Activated T-cell treated with anti-CD3 and anti-CD28 coated beads, Interleukin-2, amount 50 U/mL, for 4 hours (primary cell): ENCODE measurements at places on chromosomes 16 and 17.

- DNase-seq = no peak
These were observed 51.7 kb upstream of the ALDH3A1 start for GRCh38 chr17:19799796-19800195.

- no peak for DNase-seq
These were observed 51.3 kb downstream of the HS3ST3B1 start for GRCh38 chr17:14352136-14352535.

DNA sequence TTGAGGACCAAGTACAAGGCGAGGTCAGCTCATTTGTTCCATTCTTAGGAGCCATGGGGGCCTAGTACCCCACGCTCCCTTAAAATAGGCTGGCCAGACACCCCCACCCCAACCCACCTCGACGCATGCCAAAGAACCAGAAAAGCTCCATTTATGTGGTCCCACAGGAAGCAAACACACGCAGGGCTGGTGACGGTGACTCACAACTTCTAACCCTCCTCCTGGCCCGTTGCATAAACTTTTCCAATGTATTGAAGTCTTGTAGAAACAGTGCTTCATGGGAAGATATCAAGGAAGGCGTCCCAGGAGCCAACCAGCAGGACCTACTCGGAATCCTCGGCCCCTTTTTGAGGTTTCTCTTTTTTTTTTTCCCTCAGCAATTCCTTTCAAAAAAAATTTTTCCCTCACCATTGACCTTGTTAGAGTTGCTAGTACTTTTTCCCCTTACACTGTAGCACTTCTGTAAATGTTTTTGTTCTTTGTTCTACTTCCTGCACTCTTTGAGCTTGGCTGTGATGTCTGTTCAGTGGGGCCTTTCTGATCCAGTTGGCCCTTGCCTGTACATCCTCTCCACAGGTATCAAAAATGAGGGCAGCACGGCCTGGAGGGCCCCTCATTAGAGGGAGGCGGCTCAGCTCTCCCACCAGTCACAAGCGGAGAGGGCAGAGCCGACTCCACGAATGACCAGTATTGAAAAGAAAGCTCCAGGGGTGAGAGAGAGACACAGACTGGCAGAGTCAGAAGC is 208.3 kb downstream of the RGS9 start:
- peak; percentile 41 for DNase-seq

- DNase-seq = no peak
These were observed 123.8 kb downstream of the DNAH3 start for GRCh38 chr16:21026846-21027245.

GRCh38 chr16:3458852-3459361 is 15.4 kb downstream of the NAA60 start:
- DNase-seq = no peak

DNA sequence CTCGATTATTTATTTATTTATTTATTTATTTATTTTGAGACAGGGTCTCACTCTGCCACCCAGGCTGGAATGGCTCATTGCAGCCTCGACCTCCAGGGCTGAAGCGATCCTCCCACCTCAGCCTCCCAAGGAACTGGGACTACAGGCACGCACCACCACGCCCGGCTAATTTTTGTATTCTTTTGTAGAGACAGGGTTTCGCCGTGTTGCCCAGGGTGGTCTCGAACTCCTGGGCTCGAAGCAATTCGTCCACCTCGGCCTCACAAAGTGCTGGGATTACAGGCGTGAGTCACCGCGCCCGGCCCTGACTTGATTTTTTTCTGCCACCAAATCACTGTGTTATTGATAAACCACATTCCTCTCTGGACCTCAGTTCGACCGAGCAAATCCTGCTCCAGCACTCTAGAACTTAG is 758 bp upstream of the RPL23A start:
- DNase-seq = no peak

DNA sequence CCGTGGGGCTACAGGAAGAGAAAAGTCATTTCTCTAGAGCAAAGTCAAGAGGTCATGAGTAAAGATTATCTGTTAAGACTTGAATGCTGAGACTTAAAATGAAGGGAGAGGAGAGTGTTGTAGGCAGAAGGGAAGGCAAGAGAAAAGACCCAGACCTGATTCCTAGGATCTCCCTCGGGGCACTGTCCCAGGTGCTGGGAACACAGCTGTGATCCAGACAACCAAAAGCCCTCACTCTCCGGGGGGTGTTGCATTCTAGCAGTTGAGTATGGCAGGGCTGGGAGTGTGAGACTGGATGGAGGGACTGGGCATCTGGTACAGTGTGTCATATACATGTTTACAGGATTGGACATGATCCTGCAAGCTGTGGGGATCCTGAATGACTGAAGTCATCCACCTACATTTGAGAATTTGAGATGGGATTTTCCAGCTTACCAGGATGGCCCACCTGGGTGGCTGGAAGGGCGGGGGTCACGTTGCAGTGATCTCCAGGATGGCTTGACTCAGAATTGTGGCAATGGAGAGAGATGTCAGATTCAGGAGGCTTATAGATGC is 29.1 kb downstream of the ARSG start:
- DNase-seq = no peak

DNA sequence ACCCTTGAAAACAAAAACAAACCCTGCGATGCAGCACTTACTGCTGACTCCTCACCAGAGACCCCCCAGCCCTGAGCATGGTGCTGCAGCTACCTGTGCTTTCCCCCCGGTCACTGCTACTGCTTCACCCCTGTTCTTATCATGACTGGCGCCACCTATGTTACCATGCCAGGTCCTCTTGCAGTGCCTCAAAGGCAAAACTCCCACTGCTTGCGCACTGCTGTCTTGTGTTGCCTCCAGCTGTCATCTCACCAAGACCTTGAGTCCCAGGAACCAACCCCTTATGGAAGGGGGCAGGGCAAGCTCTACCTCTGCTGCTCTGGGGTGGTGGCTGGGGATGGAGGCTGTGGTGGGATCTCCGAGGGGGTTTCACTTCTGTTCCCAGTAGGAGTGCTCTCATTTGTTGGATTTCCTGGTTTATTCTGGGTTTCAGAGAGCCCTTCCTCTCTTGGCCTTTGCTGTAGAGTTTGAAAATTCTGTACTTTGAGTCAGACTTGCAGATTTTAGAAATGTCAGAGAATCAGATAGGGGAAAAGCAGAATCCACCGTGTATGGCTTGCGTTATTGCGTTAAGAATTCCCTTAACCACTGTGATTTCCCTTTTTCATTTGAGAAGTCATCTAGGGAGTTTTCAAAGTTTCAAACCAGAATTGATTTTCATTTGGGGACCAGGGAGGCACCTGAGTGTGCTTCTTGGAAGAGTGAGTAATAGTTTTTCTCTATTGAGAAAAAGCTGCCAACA is 96.6 kb downstream of the SPECC1 start:
- DNase-seq = no peak
